Large intestine (tissue), 12 donors: ENCODE measurements at places on chromosomes 3 and 15.

DNA sequence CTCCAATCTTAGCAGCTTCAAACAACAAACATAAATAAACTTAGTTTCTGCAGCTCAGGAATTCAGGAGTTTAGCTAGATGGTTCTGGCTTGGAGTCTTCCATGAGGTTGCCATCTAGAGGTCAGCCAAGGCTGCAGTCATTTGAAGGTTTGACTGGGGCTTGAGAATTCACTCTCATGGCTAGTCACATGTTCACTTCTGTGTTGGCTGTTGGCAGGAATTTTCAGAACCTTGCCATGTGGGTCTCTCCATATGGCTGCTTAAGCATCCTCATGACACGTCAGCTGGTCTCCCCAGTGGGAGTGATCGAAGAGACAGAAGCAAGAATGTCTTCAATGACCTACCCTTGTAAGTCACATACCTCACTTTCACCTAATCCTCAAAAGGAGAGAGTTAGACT, 269.2 kb upstream of the CNTN3 start:
- DNase-seq = no peak

GRCh38 chr15:57878573-57878972, 172.1 kb downstream of the POLR2M start:
- DNase-seq = no peak

DNA sequence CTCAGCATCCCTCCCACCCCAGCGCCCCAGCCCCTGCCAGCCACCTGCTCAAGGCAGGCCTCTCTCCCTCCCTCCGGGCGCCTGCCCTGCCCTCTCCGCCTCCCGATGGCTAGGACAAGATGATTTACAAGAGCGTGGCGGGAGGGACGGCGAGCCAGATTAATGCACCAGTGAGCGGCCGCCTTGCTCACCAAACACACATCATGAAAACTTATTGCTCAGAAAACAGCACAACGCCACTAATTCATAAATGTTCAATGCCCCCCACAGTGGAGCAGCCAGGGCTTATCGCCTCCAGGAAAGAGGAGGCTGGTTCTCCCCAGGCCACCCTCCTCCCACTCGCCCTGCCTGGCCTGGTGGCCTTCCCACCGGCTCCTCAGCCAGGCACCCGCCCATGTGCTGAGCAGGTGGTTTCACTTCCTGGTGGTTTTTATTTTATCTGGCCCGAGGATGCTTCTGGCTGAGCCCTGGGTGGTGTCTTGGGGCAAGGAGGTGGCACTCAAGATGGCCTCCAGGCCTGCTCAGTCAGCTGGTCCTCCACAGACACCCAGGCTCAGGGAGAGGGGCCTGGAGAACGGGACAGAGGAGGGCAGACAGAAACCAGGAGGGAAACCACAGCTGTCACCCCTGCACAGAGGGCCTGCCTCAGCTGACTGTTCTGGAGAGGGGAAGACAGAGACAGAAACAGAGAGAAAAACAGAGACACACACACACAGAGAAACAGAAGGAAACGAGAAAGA, 284.9 kb downstream of the UACA start:
- DNase-seq = no peak

GRCh38 chr3:90132197-90132596, 1024.8 kb downstream of the EPHA3 start:
- DNase-seq = no peak

- no peak for DNase-seq
Measured at GRCh38 chr3:21654662-21655061, 96.3 kb downstream of the ZNF385D start.

DNA sequence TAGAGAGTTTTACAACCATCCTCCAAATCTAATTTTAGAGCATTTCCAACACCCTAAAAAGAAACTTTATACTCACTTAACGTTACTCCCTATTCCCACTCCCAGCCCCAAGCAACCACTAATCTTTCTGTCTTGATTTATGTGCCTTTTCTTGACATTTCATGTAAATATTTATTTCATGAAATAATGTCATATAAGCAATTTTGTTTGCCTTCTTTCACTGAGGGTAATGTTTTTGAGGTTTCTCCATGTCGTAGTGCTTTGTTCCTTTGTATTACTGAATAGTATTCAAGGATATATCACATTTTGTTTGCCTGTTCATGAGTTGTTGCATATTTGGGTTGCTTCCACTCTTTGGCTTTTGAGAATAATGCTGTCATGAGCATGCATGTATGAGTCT, 155.4 kb upstream of the PLAAT1 start:
- no peak for DNase-seq

DNA sequence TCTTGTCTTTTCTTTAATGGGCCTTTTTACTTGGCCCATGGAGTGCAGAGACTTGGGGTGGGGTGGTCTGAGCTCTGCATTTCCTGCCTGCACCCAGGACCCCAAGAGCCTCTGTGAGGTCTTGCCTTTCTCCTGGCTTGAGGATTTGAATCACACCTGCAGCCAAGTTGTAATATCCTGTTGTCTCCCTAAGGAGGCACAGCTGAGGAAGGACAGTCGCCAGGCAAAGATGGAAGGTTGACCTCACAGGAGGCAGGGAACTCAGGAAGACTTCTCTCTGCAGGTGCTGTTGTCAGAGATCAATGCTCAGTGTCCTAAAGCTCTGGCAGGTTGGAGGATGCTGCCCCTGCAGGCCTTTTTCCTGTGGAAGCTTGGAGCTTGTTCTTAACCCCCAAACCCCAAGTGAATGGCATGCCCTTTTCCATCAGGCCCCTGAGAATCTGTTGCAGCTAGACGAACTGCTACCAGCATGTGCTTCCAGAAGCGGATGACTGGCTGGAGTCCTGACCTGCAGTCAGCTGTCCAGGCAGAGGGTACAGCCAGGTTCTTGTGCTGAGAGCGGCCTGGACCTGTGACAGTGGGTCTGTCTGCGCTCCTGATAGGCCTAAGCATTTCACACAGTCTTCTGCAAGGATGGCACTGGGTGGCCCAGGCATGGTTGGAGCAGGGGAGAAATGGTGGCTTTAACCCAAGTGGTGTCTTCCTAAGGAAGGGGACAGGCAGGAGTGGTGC, 120.0 kb downstream of the EEFSEC start:
- no peak for DNase-seq

- no peak for DNase-seq
Measured at GRCh38 chr15:53209396-53210042, 419.4 kb upstream of the ONECUT1 start.

GRCh38 chr3:150428562-150428961, 20.5 kb downstream of the TSC22D2 start:
- DNase-seq = no peak

GRCh38 chr3:146511402-146512134, 32.8 kb downstream of the PLSCR1 start:
- DNase-seq = peak; percentile 94

DNA sequence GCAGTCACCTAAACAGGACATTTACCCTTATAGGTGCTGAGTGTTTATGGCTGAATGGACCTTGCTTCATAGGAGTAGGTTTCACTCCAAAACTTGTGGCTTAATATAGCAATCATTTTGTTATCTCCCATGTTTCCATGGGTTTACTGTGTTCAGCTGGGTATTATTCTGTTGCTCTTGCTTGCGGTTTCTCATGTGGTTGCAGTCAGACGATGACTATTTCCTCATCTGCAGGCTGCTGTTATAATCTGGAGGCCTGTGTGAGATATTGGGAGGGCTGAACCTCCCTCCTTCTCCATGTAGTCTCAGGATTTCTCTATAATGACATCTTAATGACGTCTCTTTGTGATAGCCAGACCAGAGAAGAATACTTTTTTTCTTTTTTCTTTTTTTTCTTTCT, 98.1 kb downstream of the ZPLD1 start:
- DNase-seq = no peak

- DNase-seq = no peak
Measured at GRCh38 chr15:39586387-39587095, 5.7 kb downstream of the THBS1 start.

- DNase-seq = no peak
Measured at GRCh38 chr15:61248790-61249189, 19.7 kb upstream of the RORA start.

DNA sequence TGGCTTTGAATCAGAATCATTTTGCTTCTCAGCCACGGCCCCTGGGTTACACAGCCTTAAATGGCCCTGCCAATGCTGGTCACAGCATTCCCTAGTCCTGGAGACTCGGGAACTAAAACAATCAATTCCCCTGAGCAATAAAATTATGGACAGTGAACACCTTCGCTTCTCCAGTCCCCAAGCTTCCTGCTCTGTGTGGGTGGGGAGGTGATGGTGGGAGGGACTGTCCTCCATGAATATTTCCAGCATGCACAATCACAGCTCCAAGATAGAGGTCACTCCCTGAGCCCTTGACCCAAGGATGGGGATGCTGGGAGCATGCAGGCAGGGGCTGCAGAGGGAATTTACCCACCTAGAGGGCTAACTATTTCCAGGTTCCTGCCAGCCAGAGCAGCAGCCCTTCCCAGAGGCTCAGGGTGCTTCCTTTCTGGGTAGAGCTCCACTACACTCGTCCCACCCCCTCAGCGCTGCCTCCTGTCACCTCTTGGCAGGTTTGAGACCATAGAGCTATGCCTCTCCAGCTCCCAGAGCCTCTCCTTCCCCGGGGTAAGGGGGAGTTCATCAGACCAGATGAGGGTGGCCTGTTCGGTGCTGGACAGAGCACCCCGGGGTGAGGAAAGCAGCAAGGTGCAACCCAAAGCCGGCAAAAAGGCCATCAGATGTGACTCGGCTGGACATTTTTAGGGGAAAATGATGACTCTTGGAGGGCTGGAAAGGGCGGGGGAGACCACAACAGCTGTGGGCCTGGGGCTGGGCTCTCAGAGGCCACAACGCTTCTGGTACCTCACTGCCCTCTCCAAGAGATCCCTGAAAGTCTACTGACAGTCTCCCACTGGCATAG, 14.5 kb upstream of the CCDC33 start:
- DNase-seq = no peak

GRCh38 chr15:82771789-82772607, 33.9 kb downstream of the FSD2 start:
- DNase-seq = no peak

GRCh38 chr15:101353240-101353639, 58.2 kb upstream of the SNRPA1 start:
- DNase-seq = no peak

- no peak for DNase-seq
Measured at GRCh38 chr3:175342196-175342595, 483.1 kb downstream of the NAALADL2 start.

DNA sequence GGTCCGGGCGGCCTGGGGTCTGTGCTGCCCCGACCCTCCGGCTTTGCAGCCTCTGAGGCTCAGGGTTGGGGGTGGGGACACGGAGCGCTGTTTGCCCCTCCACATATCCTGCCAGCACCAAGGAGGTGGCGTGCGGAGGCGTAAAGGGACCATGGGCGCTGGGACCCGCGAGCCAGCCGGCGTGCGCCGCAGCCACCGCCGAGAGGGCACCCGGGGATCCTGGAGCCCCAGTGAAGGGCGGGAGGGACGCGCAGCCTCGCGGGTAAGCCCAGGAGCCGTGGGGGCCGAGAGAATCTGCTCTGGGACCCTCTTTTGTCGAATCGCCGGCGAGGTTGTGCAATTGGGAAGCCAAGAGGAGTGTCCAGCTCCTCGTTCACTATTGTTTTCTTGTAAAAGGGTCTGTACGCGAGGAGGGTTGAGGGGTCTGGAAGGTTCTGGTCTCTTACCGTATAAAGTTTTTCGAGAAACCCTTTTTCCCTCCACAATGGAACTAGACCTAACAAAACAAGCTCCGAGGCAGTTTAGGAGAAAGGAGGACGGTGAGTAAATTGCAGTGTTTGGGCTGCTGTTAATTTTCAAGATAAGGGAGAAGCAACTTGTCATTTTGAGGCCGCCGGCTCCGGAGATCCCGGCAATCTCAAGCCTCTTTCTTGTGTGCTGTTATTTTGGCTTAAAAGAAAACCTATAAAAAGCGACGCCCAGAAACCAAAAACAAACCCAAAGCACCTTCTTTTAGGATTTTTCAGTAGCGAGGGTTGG, 29.9 kb upstream of the ST3GAL6 start:
- no peak for DNase-seq

DNA sequence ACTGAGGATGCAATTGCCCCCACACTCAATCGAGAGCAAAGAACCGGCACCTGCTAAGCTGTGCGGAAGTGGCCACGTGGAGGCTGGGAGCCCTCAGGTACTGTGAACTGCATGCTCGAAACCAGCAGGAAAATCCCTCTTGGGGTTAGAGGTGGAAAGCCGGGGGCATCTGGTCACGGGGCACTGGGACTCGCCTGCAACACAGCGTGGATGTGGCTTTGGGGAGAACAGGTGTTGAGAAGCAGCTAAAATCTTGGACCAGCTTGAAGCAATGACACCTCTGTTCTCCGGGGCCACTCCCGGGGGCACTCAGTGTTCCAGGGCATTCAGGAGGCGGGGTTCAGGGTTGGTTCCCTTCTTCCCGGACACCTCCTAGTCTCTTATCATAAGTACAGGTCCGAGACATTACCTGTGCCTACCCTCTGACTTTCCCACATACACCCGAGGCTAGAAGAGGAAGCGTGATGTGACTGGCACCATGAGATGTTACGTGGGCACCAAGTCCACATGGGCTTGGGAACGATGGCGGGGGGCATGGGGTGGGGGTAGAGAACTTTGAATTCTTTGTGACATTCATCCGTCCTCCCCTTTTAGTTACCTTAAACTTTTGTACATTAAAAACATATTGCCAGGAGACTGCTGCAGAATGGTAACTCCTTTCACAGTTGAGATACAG, 172.0 kb downstream of the ADAMTS17 start:
- DNase-seq = no peak

- no peak for DNase-seq
Measured at GRCh38 chr3:134680796-134681521, 30.1 kb upstream of the KY start.

- no peak for DNase-seq
Measured at GRCh38 chr15:45386420-45386819, 8.1 kb upstream of the GATM start.

DNA sequence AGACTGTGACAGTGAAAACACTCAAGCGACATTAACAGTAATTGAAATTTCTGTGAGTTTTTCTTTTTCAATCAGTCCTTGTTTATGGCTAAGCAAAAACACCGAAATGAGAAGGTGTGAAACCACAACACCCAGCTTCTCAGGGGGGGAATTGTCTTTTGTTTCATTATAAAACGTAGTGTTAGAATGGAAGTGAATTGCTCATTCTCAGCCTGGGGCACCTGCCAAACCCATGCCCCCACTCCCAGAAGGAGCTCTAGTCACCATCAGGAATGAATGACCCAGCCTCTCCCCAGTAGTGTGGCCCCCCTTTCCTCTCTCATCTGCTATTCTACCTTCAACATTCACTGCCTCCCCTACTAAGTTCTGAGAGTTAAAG, 185.8 kb upstream of the CFAP20DC start:
- no peak for DNase-seq

- no peak for DNase-seq
Measured at GRCh38 chr3:24830230-24831152, 335.8 kb upstream of the THRB start.

- no peak for DNase-seq
Measured at GRCh38 chr3:127762787-127763105, 59.6 kb downstream of the MGLL start.
